ENCODE measurements at places on chromosomes 11 and 22. TPM values are rescaled to one million over a fixed set of nuclear protein-coding genes. Genes with fewer than 3 reads are reported as not detected.

Gene RIBC2
- 0.32 TPM for total RNA-seq

Gene SLC22A8
- not detected for total RNA-seq

Gene FAM111A
- 9.2 TPM for total RNA-seq

Gene KIRREL3
- total RNA-seq = not detected

Gene CSNK1E
- 102 TPM for total RNA-seq

Gene LINC01488
- not detected for total RNA-seq

Gene MMP11
- 6.8 TPM for total RNA-seq

Gene SPA17
- 6.3 TPM for total RNA-seq

Gene EML3
- 25.8 TPM for total RNA-seq

Gene SAA2
- not detected for total RNA-seq

Gene SMTNL1
- total RNA-seq = not detected

Gene JHY
- 0.54 TPM for total RNA-seq

Gene OR5B2
- total RNA-seq = not detected

Gene MMP27
- not detected for total RNA-seq

Gene MUC5AC
- total RNA-seq = not detected

Gene PDE2A
- total RNA-seq = 4.4 TPM

Gene VPREB3
- not detected for total RNA-seq

Gene APLNR
- 0.65 TPM for total RNA-seq

Gene CCDC116
- total RNA-seq = 0.16 TPM

Gene FAR1
- total RNA-seq = 18.8 TPM

Gene CPT1B
- total RNA-seq = 1.8 TPM

Gene PNPLA5
- total RNA-seq = not detected

Gene CASP4
- 123 TPM for total RNA-seq

Gene EFCAB6
- total RNA-seq = 0.65 TPM

Gene C11orf42
- total RNA-seq = not detected

All from cardiac atrium fibroblast (primary cell).